Fibroblast of skin of scalp (primary cell): ENCODE measurements at places on chromosomes 4 and X.
A peak's percentile ranks its signal among the peaks of the same experiment; 100 is the strongest.

GRCh38 chr4:41982716-41983115, 1.2 kb downstream of the DCAF4L1 start:
- DNase-seq, result no peak

GRCh38 chrX:32673193-32673592, 538.2 kb downstream of the DMD start:
- no peak for DNase-seq

GRCh38 chr4:150126864-150127203, 48.6 kb downstream of the DCLK2 start:
- peak; percentile 79 for DNase-seq

- no peak for DNase-seq
Measured at GRCh38 chr4:7367406-7367805, 67.3 kb downstream of the PSAPL1 start.

GRCh38 chrX:50202539-50202938, 1.7 kb upstream of the AKAP4 start:
- DNase-seq, result no peak

GRCh38 chr4:4995103-4995907, 24.0 kb downstream of the CYTL1 start:
- peak; percentile 72 for DNase-seq

GRCh38 chr4:151564321-151564720, 155.3 kb downstream of the FHIP1A start:
- DNase-seq, result no peak

DNA sequence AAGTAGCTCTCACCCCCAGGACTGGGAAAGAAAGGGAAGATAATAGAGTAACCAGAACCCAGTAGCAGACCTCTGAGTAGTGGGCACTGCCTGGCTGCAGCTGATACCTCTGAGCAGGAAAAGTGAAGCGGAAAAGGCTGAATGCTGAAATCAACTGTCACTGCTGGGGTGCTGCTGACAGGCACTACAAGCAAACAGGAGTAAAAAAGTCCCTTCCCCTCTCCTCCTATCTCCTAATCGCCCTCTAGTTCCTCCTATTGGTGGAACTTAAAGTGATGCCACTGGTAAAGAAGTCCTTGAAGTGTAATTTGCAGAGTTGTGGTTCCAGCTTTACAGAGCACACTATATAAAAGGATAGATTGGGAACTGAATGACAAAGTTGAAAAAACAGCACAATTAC, 32.8 kb upstream of the GLRB start:
- peak; percentile 60 for DNase-seq

DNA sequence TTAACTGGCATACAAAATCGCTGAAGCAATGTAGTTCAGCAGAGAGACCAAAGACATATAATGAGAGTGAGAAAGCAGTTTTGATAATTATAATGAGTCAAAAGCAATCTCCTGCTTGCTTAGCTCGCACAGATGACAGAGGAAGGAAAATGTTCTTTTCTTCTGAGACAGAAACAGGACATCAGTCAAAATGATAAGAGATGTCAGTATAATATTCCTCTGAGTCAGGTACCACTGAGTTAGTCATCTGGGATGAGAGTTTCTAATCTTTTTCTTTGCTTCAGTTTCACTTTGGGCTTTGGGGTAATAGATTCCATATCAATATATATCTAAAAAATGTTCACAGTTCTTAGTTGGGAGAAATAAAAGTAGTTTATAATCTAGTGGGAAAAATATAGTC, 387.2 kb downstream of the PCDH7 start:
- DNase-seq, result no peak

GRCh38 chr4:133856731-133857355, 344.7 kb downstream of the PABPC4L start:
- peak; percentile 7 for DNase-seq

GRCh38 chrX:119692191-119693039, 553 bp downstream of the SEPTIN6 start:
- peak; percentile 34 for DNase-seq

DNA sequence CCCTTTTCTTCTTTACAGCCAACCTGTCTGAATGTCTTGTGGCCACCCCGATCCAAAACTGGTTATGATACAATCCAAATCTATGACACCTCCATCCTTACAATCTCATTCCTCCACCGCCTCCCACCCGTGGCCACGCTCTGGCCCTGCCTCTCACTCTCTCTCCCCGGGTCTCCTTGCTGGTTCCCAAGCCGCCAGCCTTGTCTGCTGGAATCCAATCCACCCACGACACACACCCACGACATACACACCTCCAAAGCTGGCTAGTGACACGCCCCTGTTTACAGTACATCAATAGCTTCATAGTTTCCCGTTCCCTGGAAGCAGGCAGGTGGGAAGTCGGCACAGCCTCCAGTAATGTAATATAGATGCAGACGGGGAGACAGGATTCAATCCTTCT, 99.0 kb downstream of the WFS1 start:
- no peak for DNase-seq

DNA sequence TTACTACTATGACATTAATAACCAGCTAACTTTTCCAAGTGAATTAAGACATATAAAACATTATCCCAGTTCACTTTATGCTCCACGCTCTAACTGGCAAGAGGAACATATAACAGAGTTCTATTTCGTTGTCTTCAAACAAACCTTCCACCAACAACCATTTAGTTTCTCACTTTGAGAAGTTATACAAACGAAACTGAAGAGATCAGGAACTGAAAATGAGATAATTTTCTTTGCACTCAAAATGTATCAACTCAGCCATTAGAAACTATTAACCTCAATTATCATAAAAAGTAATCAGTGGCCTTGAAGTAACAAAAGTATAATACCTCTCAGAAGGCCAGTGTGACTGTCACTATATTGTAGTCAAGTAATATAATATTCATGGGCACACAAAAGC, 70.1 kb downstream of the CHM start:
- no peak for DNase-seq

- DNase-seq, result peak; percentile 82
Measured at GRCh38 chr4:149885896-149886295, 70.3 kb upstream of the IQCM start.

- DNase-seq, result no peak
Measured at GRCh38 chr4:6962211-6963041, 52.8 kb downstream of the TBC1D14 start.

DNA sequence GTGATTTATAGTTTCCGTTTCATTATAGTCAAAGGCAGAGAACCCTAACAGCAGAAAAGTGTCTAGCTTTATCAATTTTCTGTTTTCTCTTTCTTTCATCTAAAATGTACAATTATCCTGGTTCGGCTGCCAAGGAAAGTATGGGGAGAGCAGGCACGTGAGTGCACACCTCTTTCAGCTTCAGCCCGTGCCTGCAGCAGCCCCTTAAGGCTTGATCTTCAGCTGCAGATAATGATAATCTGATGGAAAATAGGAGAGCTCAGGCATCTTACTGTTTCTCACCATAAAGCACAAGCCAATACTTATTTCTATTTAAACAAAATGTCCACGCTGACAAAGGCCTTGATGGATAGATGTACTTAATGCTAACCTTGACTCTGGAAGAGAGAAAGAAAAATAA, 334.4 kb downstream of the UNC5C start:
- no peak for DNase-seq

DNA sequence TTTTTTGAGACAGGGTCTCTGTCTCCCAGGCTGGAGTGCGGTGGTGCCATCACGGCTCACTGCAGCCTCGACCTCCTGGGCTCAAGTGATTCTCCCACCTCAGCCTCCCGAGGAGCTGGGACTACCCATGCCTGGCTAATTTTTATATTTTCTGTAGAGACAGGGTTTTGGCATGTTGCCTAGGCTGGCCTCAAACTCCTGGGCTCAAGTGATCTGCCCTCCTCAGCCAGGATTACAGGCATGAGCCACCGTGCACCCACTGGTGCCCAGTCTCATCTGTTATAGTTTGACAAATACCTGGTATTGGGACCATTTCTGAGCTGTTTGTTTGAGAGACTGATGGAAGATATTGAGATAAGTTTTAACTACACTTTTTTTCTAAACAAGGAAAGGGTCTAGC, 57.5 kb upstream of the SMIM10 start:
- no peak for DNase-seq

- no peak for DNase-seq
Measured at GRCh38 chr4:162699629-162700028, 467.1 kb downstream of the NAF1 start.

GRCh38 chr4:182067828-182068227, 175.4 kb upstream of the TENM3 start:
- DNase-seq, result peak; percentile 84

GRCh38 chrX:114332766-114333165, 251.1 kb upstream of the HTR2C start:
- DNase-seq, result no peak

DNA sequence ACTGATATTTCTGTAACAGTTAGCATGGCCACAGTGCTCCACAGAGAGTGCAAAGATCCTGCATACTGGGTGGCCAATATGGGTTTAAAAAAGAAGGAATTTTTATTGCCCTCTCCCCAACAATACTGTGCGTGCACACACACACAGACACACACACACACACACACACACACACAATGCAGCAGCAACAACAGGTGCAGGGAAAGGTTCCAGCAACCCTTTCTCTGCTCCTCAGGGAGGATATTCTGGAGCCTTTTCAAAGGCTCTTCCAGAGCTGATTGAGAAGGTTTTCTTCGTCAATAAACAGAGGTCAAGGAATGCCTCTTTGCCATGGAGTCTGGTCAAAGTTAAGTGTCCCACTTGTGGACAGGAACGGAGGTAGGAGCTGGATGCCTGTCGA, 84.8 kb upstream of the ZFP42 start:
- no peak for DNase-seq

GRCh38 chr4:5852523-5853202, 40.2 kb downstream of the CRMP1 start:
- no peak for DNase-seq

- DNase-seq, result no peak
Measured at GRCh38 chr4:182536221-182536811, 293.1 kb downstream of the TENM3 start.

GRCh38 chr4:121148000-121148399, 16.1 kb downstream of the TNIP3 start:
- peak; percentile 73 for DNase-seq

DNA sequence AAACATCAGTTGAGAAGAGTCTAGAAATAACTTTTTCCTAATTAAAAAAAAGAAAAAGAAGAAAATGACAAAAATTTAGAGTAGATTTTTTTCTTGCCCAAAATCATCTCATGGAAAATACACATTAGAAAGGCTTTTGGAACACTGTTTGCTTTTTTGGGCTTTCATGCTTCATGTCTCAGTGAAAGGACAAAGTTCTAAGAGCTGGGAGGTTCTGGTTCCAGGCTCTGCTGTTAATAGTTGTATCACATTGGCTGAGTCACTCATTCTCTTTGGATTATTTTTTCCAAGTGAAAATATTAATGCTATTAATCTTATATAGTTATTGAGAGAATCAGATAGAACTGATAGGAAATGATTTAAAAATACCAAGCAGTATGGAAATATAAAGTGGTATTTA, 32.9 kb upstream of the ETNPPL start:
- DNase-seq, result no peak

DNA sequence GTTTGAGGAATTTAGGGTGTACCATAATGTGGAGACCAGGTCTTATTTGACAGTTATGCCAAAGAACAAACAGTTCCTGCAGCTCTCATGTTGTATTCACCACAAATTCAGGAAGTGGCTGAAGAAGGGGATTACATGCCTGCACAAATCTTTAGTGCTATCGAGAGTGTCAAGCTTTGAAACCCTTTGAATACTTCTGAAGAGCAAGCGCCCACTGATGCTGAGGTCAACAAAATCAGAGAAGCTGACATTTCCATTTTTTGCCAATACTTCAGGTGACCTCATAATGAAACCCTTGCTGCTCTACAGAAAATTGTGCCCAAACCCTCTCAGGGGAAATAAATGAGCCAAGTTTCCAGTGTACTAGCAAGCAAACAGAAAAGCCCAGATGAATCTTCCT, 28.4 kb downstream of the PAK3 start:
- no peak for DNase-seq

GRCh38 chr4:2789351-2789750, 3.5 kb upstream of the SH3BP2 start:
- DNase-seq, result no peak

GRCh38 chr4:183721207-183722081, 62.4 kb downstream of the TRAPPC11 start:
- DNase-seq, result peak; percentile 51

DNA sequence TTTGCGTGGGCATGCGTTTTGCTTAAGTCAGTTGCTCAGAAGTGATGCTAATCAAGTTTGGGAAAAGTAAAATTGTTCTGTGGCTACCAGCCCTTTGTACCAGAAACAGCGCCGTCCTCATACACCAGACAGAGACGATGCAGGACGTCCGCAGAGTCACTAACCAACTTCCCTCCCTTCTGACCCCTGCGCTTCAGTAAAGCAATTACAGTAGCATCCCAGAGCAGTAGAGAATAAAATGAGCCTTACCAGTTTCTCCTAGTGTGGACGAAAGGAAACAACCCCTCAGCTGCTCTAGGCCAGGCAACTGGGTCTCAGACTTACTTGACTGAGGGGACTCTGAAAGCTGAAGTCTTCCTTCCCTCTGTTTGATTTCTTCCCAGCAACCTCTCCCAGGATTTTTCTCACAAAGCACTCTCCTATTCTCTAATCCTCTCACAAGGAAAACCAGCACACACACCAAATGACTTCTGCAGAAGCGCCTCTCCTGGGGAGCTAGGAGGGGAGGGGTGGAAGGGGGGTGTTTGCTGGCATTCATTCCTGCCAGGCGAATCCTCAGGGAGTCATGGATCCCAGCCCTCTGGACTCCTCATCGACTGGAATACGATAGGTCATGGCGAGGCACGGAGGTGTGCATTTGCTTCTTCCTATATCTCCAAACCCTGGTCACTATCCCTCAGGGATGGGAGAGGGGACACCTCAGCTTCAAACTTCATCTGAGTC, 56.0 kb upstream of the MID1 start:
- no peak for DNase-seq
